ENCODE measurements at places on chromosomes 2 and 18.

GRCh38 chr2:70954886-70955285 is 19.2 kb downstream of the ATP6V1B1 start:
- no peak overlapping the region for H3K4me3 ChIP-seq
- H3K36me3 ChIP-seq, result no peaks in the 10 kb centered on the region
- H3K27me3 ChIP-seq, result no peaks in the 10 kb centered on the region
- no peaks in the 10 kb centered on the region for H3K4me1 ChIP-seq
- no peak for DNase-seq

DNA sequence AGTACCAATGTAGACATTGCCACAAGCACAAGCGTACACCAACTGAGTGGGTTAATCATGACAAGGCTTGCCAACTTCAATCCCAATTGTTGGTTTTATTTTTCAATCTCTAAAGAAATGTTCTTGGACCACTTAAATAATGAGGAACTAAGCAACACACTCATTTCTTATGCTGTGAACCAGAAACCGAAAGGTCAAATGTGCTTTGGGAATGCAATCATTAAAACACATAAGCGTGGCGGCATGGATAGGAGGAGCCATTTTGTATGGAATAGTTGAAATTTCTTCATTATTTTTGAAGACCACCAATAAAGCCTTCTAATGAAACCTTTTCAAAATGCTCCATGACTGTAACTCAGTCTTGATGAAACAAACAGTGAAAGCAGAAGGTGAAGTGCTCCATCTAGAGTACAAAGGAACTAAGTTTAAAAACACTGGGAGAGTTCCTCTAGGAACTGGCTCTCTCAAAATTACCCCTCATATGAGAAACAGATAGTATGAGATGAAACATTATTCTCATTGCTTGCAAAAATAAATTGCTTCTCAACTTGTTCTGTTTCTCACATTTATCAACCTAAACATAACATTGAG is 113.2 kb upstream of the CHST9 start:
- H3K4me3 ChIP-seq, result no peak overlapping the region
- H3K27me3 ChIP-seq, result no peaks in the 10 kb centered on the region
- H3K27ac ChIP-seq, result no peak overlapping the region
- H3K4me1 ChIP-seq, result no peaks in the 10 kb centered on the region

DNA sequence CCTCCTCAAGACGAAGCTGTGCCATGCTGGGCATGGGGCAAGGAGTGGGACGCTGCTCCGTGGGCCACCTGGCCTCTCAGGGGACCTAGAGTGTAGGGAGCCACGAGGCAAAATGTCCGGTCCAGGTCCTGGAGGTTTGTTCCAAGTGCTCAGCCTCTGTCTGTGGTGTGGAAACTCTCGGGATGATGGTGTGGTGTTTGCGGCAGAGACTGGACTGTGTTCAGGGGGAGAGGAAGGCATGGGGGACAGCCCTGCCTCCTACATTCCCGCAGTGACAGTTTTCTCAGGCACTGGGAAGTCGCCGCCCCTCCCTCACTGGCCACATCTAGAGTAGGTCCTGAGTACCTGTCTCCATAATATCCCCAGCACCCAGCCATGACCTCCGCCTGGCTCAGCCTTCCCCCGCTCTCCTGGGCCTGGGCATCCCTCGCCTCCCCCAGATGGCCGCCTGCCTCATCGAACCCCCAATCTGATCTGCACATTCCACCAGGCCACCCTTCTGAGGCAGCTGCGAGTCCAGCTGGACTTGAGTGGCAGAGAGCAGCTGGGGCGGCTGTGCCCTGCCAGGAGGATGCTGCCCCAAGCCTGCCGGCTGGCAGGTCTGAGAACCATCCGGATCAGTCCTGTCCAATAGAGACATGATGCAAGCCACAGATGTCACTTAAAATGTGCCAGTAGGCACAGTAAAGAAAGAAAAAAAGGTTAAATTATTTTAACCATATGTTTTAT is 6.2 kb downstream of the KCNIP3 start:
- no peaks in the 10 kb centered on the region for H3K36me3 ChIP-seq
- no peak overlapping the region for H3K4me3 ChIP-seq
- no peaks in the 10 kb centered on the region for H3K27me3 ChIP-seq
- peak; percentile 39 for DNase-seq

DNA sequence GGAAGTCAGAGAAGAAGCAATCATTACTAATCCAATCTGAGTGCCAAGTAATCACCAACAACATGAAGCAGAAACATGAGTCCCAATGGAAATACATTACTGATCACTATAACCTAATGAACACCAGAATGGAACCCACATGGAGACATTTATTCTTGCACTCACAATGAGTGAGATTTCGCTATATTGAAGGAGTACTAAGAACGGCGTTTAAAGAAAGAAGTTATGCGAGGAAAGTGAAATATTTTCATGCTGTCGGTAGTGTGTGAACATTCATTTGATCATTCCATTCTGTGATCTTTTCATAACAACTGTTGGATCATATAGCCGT is 181.1 kb downstream of the IRS1 start:
- no peak for DNase-seq
- H3K27me3 ChIP-seq, result no peaks in the 10 kb centered on the region
- no peak overlapping the region for H3K27ac ChIP-seq
- H3K36me3 ChIP-seq, result no peaks in the 10 kb centered on the region
- peaks cover 7% of the 10 kb centered on the region for H3K4me1 ChIP-seq

GRCh38 chr2:210049831-210050230 is 47.4 kb downstream of the RPE start:
- no peak overlapping the region for H3K27ac ChIP-seq
- no peaks in the 10 kb centered on the region for H3K27me3 ChIP-seq
- no peak for DNase-seq
- H3K4me3 ChIP-seq, result no peak overlapping the region

DNA sequence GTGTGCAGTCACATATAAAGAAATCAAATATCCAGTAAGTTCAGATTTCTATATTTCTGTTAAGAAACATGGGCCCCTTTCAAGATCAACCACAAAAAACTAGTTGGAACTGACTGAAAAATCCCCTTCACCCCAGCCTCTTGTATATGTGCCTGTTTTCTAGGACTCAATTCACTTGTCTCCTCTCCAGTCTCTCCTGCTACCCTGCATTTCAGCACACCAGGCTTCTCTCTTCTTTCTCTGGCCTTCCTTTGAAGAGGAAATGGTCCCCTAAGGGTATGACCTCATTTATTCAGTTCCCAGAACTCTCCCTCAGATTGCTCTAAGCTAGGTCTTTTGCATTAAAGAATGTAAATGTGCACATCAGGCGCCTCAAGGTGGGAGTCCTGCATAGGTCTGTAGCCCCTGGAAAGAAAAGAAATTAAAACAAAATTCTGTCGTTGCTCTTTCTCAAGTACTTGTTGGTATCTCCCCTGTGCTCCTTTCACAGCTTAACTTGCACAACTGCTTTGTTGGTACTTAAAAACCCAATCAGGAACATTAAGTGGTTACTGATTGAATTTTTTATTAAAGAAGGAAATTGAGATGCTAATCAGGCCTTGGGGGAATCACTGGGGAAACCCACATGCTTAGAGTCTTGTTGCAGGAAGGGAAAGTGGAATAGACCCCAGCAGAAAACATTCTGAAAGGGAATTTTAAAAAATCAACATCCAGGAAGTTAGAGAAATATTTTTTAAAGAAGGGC is 278.4 kb downstream of the AGPS start:
- no peak overlapping the region for H3K4me3 ChIP-seq
- DNase-seq, result no peak
- no peaks in the 10 kb centered on the region for H3K36me3 ChIP-seq
- H3K4me1 ChIP-seq, result no peaks in the 10 kb centered on the region
- no peak overlapping the region for H3K27ac ChIP-seq

DNA sequence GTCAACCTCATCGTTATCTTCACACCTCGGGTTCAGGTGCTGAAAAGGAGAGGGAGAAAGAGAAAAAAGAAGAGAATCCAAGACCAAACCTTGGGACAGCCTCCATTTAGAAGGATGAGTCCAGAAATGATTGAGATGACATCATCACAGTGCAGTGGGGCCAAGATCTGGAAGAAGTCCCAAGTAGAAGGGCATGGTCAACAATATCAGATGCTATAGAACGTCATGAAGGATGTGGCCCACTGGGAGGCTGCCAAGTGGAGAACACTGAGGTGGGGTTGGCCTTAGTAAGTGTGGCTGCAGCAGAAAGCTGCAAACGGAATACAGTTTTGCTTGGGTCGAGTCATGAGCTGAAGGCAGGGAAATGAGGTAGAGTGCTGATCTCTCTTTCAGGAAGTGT is 91.1 kb upstream of the FZD7 start:
- no peak overlapping the region for H3K27ac ChIP-seq
- no peaks in the 10 kb centered on the region for H3K27me3 ChIP-seq
- no peaks in the 10 kb centered on the region for H3K4me1 ChIP-seq
- H3K36me3 ChIP-seq, result no peaks in the 10 kb centered on the region
- no peak for DNase-seq

DNA sequence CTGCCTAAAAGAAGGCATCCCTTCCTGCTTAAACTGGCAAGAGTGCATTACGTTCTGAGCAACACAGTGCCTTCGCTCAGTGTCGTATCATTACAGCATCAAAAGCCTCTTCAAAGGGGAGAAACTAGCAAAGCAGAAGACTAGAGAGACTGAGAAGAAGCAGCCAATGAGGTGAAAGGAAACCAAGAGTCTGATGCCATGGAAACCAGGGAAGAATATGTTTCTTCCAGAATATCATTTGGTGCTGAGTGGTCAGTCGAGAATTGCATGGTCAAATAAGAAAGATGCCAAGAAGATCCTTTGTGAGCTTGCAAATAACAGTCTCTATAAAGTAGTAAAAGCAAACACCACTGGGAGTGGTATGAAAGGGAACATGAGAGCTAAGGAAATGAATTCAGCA is 312.1 kb upstream of the CHST9 start:
- H3K27me3 ChIP-seq, result no peaks in the 10 kb centered on the region
- no peak for DNase-seq
- no peak overlapping the region for H3K4me3 ChIP-seq

DNA sequence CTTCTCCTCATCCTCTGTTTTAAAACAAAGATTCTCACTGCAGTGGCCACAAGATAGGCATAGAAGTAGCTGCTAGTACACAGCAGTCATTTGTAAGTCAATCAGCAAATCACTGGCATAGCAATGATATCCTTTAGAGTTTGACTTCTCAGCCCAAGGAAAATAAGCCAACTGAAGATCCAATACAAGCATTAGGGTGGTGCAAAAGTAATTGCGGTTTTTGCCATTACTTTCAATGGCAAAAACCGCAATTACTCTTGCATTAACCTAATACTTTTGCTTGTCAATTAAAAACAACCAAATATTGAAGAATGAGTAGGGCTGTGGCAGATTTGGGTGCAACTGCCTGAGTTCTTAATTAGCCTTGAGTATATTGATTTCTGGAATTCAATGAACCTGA is 2.8 kb downstream of the G6PC2 start:
- DNase-seq, result no peak
- no peak overlapping the region for H3K27ac ChIP-seq
- H3K36me3 ChIP-seq, result no peaks in the 10 kb centered on the region
- H3K4me1 ChIP-seq, result no peaks in the 10 kb centered on the region

- H3K27ac ChIP-seq, result peak overlapping the region; percentile 38
- H3K4me1 ChIP-seq, result peaks cover 17% of the 10 kb centered on the region
- H3K36me3 ChIP-seq, result no peaks in the 10 kb centered on the region
- H3K4me3 ChIP-seq, result no peak overlapping the region
- H3K27me3 ChIP-seq, result no peaks in the 10 kb centered on the region
Observed at GRCh38 chr18:48993586-48993985, 42.8 kb upstream of the SMAD7 start.

DNA sequence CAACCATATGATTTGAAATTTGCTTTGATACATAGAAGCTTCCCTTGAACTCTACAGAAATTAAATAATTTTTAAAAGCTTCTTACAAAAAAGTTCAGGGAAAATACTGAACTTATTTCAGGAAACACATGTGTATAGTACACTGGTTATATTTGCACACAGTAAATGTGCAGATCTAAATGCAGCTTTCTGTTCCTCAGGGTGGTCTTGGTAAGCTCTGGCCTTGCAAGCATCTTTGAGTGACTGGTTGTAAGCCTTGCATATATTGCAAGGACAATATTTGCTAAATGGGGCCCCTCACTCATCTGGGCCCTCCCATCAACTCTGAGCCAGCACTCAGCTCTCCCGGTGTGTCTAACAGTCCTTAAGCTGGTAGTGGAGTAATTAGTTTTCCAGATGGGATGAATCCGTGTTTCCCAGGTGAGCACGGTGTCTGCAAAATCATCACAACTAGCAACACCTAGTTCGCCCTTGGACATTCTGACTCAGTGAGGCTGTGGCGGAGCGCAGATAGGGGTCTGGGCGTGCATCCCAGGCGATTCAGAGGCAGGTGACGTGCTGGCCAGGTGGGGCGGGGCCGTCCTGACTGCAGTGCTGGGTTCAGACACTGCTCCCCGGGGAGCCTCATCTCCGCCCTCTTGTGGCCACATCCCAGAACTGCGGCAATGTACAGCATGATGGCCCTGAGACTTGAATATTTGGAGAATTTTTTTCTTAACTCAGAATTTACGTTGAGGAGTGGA is 149.6 kb downstream of the MBP start:
- H3K36me3 ChIP-seq, result no peaks in the 10 kb centered on the region
- peak; percentile 91 for DNase-seq
- H3K27ac ChIP-seq, result no peak overlapping the region
- no peak overlapping the region for H3K4me3 ChIP-seq

- DNase-seq, result no peak
- no peak overlapping the region for H3K4me3 ChIP-seq
Observed at GRCh38 chr2:113760400-113760799, 4.0 kb upstream of the SLC35F5 start.

Data from upper lobe of left lung (tissue), 6 donors.